Stimulated activated CD4-positive, alpha-beta T cell treated with anti-CD3 and anti-CD28 coated beads, Interleukin-15, amount 100 ng/mL, for 24 hours (primary cell): ENCODE measurements at places on chromosomes 16 and 17.

DNA sequence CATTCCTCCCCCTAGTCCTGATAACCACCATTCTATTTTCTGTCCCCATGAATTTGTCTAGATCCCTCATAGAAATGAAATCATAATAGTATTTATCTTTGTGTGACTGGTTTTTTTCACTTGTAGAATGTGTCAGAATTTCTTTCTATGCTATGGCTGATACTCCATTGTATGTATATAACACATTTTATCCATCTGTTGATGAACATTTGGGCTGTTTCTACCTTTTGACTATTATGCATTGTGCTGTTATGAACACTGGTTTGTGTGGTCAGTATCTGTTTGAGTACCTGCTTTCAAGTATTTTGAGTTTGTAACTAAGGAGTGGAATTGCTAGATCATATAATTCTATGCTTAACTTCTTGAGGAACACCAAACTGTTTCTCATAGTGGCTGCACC, 16.0 kb upstream of the DRG2 start:
- DNase-seq: no peak

DNA sequence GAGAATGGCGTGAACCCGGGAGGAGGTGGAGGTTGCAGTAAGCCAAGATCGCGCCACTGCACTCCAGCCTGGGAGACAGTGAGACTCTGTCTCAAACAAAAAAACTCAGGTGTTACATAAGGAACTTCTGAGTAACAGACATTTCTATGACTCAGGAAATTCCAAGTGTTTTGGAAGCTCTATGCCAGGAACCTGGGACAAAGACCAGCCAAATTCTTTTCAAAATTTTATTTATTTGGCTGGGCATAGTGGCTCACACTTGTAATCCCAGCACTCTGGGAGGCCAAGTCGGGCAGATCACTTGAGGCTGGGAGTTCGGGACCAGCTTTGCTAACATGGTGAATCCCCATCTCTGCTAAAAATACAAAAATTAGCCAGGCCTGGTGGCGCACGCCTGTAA, 5.2 kb upstream of the SH2B1 start:
- no peak for DNase-seq

DNA sequence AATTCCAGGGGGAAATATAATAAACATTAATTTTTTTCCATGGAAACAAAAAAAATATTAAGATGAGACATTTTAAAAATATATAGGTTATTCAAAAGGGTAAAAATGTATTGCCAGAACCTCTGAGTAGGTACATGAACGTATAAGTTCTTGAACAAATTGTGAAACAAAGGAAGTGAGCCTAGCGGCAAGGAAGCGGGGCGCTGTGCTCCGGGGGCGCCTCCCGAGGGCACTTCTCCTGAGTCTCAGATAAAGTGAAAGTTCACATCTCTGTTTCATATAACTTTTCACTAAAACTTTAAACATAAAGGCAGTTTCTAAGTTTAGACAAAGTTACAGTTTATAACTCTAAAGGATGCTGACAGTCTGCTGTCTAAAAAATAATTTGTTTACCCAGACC, 52.3 kb downstream of the TNRC6C start:
- DNase-seq: peak; percentile 18

DNA sequence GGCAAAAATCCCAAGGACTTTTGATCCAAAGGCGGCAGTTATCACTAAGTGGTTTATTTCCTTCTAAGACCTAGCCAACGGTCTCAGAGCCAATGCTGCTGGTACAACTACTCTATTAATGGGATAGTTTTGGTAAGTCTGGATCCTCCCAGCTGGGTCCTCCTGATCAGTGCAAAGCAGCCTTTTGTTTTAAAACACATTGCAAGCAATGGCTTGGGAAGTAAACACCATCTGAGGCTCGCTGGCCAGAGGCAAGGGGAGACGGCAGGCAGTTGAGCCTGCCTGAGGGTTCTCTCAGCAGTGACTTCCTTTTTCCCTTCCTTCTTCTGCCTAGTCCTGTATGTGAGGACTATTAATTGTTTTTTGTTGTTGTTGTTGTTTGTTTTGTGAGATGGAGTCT, 1.6 kb upstream of the SLC5A10 start:
- no peak for DNase-seq

- no peak for DNase-seq
These were observed 458 bp downstream of the ZNF200 start for GRCh38 chr16:3234543-3234856.

GRCh38 chr16:86664522-86665318, 86.4 kb downstream of the FOXL1 start:
- DNase-seq: peak; percentile 81

DNA sequence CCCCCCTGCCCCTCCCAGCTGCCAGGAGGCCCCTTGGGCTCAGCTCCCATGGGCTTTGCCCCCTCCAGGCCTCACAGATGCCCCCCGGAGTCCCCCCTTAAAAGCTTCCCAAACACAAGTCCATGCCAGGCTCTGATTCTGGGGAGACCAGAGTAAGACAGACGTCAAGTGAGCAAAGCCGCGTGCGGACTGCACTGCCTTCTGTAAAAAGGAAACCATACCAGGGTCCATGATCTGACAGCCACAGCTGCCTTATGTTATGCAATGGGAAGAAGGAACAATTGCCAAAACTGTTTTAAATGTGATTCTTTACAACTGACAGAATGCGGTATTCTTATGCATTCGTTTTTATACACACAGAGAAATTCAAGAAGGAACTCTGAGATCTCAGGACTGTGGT, 17.9 kb upstream of the HEXD start:
- DNase-seq: no peak

DNA sequence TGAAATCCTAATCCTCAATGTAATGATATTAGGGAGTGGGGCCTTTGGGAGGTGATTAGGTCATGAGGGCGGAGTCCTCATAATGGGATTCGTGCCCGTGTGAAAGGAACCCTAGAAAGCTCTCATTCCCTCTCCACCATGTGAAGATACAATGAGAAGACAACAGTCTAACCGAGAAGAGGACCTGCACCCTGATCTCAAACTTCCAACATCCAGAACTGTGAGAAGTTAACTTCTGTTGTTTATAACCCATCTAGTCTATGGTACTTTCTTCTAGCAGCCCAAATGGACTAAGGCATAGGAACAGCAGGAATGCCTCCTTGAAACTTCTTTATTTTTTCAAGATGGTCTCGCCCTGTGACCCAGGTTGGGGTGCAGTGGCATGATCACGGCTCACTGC, 24.7 kb downstream of the WSB1 start:
- DNase-seq: no peak

DNA sequence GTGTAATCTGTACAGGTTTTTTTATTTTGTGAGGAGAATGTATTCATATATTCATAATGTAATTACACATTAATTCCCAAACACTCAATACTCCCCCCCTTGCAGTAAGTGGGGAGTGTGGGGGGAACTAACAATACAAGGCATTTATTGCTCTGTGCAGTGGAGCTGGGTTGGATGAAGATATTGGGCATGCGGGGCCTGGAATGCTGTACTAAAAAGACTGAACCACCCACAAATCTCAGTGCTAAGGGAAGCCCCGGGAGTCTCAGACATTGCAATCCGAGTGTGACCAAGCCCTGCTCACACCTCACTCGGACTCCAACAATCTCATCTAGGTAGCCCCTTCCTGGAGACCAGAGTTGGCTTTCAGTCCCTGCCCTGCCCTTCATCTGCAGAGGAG, 6.0 kb downstream of the PLLP start:
- DNase-seq: no peak

DNA sequence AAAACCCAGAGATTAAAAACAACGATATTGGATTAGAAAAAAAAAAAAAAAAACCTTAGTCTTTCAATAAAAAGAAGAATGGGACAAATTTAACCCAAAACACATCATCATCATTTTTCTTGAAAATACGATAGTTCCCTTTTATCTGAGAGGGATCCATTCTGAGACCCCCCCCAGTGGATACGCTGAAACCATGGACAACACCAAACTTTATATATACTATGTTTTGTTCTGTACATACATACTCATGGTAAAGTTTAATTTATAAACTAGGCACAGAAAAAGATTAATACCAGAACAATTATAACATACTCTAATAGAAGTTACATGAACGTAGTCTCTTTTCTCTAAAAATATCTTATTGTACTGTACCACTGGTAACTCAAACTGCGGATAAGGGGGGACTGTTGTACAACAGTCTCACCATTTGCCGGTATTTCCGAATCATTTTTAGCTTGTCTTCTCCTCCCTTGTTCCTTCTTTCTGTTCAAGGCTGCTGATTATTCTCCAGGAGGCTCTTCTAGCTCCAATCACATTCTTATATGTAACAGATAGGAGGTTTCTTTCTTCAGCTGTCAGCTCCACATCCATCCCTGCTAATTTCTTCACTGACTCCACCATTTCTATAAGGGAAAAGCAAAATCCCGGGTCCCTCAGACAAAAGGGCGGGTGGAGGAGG, 37.0 kb downstream of the RNF135 start:
- DNase-seq: no peak

GRCh38 chr17:73480740-73481139, 163.5 kb downstream of the SDK2 start:
- no peak for DNase-seq

DNA sequence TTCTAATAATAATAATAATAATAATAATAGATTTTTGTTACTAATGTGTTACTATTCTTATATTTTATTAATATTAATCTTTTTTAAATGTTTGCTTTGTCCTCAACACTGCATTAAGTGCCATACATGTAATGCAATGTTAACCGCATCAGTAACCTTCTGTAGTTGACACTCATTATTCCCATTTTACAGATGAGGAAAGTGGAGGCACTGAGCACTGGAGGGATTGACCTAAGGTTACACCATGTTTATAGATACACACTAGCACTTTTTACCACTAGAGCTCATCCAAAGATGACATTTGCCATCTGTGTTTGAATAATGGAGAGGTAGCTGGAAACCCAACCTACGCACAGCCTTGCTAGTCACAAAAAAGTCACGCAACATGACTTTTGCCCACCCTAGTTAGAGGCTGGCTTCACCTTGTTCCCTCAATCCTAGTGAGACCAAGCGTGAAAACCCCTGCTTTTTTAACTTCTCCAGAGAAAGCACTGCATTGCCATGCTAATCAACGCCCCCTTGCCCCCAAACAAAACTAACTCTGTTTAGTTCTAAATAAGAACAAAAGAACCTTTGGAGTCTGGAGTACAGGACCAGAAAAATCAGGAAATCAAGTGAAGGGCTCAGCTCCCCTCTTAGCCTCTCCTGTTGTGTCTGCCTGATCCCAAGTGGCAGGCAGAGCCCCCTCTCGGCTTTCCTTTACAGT, 2.3 kb downstream of the ARSG start:
- DNase-seq: no peak

DNA sequence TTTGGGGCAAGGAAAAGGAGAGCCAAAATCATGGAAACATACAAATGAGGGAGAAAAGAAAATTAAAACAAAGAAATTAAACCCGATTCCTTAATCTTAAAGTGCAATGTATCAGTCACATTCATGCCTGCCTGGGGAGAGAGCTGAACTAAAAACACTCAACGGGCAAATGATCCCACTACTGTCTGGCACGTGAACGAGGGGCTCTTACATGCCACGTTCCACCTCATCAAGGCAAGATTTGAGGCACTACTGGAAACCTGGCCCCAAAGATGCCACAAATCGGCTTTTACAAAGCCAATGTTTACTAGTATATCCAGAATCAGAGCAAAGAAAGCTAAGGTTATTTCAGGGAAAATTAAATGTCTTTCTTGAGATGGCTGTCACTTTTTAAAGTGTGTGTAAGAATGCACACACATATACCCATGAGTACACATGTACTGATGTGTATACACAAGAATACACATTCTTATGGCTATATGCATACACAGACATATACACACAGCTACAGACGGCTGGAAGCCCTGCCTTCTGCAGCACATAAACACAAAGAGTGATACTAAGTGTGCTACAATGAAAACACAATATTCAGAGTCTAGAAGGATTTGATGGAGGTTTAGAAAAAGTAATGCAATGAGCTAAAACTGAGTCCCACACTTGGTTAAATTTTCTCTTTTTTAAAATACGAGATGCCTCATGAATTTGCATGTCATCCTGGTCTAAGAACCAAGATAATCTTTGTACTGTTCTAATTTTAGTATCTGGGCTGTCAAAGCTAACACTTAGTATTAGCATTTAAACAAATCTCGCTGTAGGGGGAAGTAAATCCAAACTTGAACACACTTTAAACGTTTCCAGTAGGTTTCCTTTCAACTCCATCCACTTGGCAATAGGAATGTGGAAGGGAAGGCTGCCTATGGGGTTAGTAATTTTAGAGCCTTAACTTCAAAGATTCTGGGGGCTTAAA, 85.8 kb downstream of the CYTH1 start:
- no peak for DNase-seq

DNA sequence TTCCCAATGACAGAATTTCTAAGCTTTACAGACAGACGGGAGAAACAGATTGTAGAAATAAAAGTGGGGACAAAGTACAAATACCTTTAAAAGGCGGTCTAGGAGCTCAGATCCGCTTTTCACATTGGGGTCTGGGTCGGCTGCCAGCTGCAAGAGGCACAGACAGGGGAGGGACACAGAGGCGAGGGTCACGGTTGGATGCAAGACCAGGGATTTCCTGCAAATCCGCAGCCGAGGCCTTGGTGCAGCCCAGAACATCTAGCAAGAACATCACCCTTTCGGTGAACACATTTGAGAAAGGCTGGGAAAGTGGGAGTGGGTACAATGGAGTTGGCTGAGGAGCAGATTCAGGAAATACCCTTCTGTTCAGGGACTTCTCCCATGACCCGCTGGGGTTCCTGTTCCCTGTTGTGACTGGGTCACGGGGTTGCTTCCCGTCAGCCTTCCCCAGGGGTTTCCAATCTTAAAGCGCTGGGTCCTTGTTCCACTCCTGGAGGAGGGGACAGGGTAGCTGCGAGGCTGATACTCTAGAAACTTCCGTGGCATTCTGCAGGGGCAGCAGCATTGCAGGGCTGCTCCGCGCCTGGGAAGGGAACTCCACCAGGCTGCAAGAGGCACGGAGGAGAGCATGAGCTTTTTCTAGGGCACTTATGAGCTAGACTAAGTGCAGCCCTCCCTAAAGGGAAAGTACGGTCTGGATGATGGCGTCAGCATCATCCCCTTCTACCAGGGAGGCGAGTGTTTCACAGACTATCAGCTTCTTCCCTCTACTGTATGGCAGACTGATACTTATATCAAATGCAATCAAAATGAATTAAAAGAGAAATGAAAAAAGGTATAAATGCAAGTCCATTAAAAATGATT, 16.0 kb downstream of the VAC14 start:
- no peak for DNase-seq

DNA sequence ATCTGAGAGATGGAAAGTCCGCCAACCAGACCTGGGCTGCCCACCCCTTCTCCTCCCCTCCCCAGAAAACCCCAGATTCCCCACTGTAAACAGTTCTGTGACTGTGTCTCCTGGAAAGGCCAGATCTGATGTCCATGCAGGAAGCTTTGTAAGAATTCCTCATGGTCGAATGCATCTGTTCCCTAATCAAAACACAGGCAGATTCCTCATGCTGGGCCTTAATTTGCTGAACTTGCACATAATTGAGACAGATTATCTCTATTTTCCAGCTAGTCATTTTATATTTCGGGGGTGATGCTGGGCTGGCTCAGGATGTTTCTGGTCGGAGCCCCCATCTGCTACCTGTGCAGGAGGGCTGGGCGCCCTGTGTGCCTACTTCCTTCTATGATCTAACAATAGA, 233.6 kb upstream of the ASIC2 start:
- no peak for DNase-seq
